ENCODE measurements at places on chromosomes 7 and 10.

GRCh38 chr10:116761883-116762282, 19.5 kb upstream of the HSPA12A start:
- DNase-seq: no peak

- no peak for DNase-seq
Measured at GRCh38 chr10:62708569-62708968, 96.0 kb upstream of the ADO start.

- no peak for DNase-seq
Measured at GRCh38 chr7:7201578-7202374, 19.4 kb downstream of the C1GALT1 start.

- DNase-seq: no peak
Measured at GRCh38 chr10:77045085-77045484, 592.5 kb downstream of the KCNMA1 start.

DNA sequence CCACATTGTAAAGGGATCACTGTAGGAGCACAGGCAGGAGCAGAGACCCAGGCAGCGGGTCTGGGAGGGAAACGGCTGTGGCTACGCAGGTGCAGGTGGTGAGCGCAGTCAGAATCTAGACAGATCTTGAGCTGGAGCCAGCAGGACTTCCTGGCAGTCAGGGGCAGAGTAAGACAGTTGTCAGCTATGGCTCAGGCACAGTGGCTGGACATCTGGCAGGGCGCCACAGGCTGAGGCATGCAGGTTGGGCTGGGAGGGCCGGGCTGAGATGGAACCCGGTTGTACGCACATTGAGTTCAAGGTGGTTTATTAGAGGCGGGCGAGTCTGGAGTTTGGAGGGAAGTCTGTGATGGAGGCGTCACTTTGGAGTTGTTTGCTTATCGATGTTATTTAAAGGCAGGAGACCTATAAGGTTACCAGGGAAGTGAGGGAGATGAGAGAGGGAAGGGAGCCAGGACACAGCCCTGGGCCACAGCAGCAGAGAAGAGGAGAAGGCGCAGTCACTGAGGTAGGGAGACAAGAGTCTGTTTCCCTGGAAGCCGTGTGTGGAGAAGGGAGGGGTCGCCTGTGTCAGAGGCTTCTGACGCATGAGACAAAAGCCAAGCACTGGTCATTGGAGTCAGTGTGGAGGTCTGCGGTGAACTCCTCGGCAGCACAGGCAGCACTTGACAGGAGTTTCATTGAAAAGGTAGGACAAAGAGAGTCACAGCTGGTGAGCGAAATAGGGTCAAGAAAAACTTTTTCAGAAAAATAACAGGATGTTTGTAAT, 73.8 kb downstream of the LANCL2 start:
- no peak for DNase-seq

- no peak for DNase-seq
Measured at GRCh38 chr7:142941541-142941940, 2.3 kb downstream of the LLCFC1 start.

GRCh38 chr7:47539398-47540052, 42.4 kb downstream of the TNS3 start:
- DNase-seq: no peak

DNA sequence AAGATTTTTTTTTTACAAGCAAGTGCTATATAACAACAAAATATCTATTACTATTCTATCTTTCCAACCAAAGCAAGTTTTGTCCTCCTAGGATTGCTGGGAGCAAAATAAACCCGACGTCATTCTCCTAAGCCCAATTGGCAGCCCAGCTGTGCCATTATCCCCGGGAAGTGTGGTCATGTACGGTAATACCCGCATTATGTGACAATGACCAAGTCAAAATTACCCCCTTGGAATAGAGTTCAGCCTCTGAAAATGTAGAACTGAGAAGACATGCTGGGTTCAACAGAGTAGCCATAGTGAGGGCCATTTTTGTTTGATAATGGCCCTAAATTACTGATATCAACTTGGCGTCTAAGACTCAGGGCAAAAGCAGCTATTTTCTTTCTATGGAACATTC, 215.5 kb downstream of the LRRTM3 start:
- no peak for DNase-seq

DNA sequence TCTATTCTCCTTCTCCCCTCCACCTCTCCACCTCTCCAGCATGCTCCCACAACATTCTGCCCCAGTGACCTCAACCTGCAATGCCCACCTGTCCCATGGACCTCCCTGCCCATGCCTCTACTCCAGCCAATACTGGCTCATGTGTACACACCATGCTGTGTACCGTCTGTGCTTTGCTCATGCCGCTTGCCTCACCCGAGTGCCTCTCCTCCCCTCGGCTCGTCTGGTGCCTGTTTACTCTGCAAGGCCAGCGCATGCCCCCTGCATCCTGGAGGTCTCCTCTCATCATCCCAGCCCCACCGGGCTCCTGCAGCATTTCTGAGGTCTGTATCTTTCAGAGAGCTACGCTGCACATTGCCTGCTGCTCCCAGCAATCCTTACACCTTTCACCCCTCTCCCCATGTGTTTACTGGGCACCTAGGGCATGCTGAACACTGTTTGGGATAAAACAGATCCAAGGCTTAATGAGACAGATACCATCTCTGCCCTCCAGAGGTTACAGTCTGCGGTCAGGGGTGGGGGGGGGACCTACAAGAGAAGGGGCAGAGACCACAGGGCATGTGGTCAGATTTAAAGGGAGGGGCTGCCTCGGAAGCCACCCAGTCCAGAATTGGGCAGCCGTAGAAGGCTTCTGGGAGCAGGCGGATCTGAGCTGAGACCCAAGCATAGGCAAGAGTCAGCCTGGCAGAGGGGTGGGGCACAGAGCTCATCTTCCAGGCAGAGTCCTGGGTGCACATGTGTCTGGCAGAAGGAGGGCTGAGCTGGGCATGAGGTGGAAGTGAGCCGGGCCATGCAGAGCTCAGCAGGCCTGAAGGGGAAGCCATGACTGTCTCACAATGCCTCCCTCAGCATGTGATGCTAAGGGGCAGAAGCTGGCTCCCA, 29.6 kb upstream of the PSAP start:
- no peak for DNase-seq

- DNase-seq: no peak
Measured at GRCh38 chr10:130361351-130362105, 225.3 kb downstream of the GLRX3 start.

GRCh38 chr7:93902777-93903423, 3.5 kb upstream of the GNGT1 start:
- no peak for DNase-seq

- DNase-seq: no peak
Measured at GRCh38 chr7:5699467-5700384, 81.7 kb downstream of the RNF216 start.

DNA sequence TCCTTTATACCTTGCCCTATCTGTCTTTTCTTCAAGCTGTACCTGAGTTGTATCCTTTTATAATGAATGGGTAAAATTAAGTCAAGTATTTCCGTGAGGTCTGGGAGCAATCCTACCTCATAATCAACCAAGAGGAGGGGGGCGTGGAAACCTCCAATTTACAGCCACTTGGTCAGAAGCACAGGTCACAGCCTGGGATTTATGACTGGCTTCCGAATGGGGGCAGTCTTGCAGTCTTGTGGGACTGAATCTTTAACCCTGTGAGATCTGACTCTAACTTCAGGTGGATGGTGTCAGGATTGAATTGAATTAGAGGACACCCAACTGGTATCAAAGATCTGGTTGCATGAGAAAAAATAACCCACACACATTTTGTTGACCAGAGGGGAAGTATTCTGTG, 23.5 kb upstream of the KCNMA1 start:
- no peak for DNase-seq

DNA sequence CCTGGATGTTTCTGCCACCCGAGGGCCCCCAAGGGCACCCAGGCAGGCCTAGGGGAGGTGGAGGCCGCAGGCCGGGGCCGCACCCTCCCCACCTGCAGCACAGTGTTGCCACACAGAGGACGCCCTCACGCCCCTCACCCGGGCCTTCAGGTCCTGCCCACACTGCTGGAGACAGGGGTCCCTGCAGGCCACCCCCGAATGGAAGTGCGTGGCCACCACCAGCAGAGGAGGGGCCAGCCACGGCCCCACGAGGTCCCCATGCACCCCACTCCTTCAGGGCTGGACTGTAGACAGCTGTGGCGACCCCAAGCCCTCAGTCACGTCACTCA, 35.4 kb downstream of the ADAP1 start:
- DNase-seq: no peak

DNA sequence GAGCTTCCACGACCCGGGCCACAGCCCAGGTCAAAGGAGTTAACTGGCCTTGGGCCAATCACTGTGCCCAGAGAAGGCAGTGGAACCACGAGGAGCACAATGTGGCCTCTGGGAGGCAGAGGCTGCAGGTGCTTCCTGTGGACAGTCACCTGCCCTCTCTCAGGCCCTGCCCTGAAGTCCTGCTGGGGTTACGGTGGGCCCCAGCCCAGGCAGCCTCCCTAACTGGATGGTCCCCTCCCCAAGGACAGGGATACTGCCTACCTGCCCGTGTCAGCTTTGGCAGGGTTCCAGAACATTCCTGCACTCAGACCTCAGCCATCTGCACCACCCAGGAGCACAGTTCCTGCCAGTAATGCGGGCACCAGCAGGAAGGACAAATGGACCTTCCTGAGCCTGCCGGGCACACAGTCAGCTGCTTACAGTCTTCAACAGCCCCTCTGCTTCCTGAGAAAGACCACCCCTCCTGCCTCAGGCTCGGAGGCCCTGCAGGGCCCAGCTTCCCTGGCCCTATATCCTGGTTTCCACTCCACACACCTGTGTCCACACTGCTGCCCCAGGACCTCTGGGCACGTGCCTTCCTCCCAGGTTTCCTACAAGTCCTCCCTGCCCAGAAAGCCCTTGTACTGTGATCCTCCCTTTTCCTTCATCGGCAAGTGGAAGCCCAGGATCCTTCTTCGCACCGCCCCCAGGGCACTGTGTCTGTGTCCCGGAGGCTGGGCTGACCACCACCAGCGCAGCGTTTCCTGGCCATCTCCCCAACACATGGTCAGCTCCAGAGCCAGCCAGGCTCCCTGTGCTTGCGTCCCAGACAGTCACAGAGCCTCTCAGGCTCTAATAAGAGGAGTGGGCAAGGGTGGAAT, 23.3 kb downstream of the WDR86 start:
- DNase-seq: no peak

DNA sequence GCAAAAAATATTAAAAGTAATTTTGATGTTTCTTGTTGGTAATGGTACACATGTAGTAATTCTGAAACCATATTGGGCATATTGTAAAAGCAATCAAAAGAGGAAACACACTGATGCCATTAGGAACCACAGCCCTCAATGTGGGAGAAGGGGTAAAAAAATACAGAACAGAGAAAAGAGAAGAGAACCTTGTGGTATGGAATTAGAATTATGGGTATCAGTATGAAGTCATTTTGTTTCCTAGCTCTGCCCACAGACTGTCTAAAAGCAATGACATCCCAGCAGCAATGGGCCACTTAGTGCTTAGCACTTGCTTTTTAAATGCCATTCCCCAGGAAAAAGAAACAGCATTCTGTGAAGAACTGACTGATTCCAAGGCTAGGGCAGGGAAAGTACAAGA, 61.5 kb downstream of the CPVL start:
- no peak for DNase-seq

DNA sequence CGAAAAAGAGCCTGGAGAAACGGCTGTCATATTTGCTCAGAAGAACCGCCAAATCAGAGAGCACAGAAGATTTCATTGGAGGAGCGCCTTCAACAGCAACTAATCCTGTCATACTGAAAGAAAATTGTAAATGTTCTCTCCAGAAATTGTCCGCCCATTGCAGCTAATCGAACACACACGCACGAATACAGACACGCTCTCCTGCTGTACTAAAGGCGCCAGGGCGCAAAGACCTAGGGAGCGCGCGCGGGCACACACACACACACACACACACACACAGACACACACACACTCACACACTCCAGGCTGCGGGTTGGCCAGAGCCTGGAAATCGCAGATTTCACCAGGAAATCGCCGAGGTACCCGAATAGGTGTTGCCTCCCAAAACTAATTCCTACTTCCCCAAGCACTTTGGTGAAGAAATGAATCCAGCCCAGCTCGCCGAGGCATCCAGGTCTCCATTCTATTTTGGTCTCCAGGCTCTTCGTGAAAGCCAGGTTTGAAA, at the start of gene CHRM2:
Gene CHRM2, plus strand, starts transcription at position 157 of the 505 bp plus-strand sequence. CDS start 146,214 bp downstream, outside the sequence.
- no peak for DNase-seq

DNA sequence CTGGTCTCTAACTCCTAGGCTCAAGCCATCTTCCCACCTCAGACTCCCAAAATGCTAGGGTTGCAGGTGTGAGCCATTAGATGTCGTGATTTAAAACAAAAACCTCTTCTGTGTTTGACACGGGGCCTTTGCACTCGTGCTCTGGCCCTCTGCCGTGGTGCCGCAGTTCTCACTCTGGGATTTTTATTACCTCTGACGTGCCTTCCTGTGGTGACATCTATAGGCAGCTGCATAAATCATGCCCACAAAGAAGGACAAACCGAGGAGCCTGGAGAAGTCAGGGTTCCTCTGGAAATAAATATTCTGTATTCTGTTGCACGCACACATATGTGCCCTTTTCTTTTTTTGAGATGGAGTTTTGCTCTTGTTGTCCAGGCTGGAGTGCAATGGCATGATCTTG, 25.9 kb upstream of the OCM start:
- no peak for DNase-seq
